ENCODE measurements at places on chromosomes 6 and 20.
A peak's percentile ranks its signal among the peaks of the same experiment; 100 is the strongest.

GRCh38 chr6:161748535-161749416 is 474.9 kb upstream of the AGPAT4 start:
- peak; percentile 44 for DNase-seq

GRCh38 chr6:149380523-149380922 is 19.5 kb upstream of the SUMO4 start:
- DNase-seq, result peak; percentile 35

DNA sequence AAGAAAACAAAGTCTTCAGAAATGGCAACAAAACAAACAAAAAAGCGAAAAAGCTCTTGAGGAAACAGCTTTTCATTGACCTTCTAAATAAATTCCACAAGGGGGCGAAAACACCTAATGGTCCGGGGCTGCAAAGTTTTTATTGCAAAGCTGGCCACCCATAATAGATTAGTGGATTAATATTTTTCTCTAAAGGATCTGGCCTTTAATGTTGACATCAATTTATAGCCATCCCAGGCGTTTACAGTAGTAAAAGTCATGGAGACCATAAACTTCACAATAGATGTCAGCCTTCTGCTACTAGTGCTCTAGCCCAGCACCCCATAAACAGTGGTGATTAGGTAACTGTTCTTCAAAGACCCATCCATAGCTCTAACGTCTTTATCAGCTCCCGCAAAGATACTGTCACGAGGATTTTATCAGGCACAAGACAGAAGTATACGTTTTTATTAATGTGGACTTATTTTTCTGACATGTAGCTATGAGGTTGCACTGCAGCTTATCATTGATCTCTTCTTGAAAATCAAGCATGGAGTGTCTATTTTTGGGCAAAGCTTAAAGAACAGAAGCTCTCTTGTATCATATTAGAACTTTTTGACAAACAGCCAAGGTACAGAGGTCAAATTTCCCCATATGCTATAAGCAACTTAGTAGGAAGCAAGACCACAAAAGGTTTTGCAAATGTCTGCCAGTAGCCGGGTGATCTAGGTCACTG is 4.7 kb downstream of the CITED2 start:
- DNase-seq, result peak; percentile 29

GRCh38 chr20:48313324-48313723 is 514.5 kb downstream of the PREX1 start:
- DNase-seq, result no peak

- DNase-seq, result peak; percentile 13
Measured at GRCh38 chr6:149273318-149273717, 44.2 kb upstream of the TAB2 start.

DNA sequence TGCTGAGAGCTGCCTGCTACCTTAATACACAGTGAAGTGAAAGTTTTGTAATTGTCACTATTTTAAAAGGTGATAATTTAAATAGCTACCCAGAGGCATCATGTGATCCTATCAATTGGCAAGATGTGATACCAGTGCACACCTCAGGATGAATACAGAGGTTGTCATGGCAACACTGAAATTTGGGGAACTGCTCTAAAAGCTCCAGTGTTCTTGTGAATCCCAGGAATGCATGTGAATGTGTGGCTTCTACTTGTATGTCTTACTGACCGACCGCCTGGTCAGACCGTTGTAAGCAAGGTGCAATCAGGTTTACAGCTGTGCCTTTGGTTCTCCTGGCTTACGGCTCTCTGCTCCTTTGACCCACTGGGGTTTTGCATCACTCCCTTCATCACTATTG is 146.3 kb upstream of the GJE1 start:
- no peak for DNase-seq

DNA sequence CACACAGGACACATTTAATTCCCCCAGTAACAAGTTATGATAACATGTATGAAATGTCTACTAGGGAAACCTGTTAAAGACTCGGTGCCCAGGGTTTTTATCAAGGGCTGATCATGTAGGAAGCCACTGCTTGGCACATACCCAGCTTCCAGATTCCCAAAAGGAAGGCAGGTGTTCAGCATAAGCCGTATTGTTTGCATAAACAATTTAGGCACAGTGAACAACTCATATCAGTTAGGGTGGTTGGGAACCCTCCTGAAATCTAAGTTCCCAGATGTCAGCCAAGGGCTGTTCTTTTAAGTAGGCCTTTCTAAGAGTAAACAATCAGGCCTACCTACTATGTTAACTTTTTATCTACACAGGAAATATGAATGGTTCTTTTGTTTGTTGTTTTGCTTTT is 74.1 kb downstream of the ASXL1 start:
- DNase-seq, result no peak

GRCh38 chr20:415820-416322 is 7.8 kb downstream of the RBCK1 start:
- DNase-seq, result no peak

DNA sequence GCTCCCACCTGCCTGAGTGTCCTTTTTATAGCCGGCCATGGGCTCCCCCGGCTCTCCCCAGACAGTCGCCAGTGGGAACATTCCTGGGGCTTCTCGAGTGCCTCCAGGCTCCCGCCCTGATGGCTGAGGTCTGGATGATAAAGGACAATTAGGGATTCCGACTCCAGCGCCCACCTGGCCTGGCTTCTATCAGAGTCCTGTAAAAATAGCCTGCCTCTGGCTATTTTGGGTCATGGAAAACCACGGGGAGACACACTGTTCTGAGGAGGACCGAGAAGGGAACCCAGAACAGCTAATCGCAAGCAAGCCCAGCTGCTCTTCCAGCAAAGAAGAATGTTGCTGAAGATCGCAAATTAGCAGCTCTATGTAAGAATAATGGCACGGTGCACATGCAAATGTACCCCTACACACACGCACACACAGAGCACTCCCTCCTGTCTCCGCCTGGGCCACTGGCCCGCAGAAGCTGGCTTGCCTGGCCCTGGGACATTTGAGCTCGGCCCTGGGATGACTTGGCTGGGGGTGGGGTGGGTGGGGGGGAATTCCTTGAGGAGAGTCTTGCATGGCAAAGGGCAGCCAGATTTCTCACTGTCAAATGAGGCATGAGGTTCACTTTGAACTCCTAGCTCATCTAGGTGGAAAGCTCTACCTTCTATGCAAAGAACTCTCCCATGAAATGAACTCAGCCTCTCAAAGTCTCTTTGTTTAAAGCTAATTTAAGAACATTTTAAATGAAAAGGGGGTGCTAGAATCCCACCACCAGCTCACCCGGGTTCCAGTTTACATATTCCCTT is 55.3 kb downstream of the CTCFL start:
- no peak for DNase-seq

DNA sequence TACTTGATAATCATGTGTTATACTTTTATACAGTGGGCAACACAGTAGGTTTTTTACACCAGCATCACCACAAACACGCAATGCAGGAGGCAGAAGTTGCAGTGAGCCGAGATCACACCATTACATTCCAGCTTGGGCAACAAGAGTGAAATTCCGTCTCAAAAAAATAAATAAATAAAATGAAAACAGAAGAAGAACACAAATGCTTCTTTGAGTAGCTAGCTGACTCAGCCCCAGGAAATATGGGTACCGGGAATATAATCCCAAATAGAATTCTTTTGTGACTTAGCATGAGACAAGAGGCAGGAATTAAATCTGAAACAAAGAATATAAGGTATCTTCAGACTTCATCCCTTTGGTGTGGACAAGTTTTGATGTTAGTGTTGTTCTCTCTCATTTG is 164.2 kb upstream of the ATXN1 start:
- DNase-seq, result no peak

GRCh38 chr6:155186052-155186658 is 77.7 kb upstream of the CLDN20 start:
- DNase-seq, result peak; percentile 85

GRCh38 chr20:58682656-58683531 is 9.7 kb upstream of the NPEPL1 start:
- no peak for DNase-seq

GRCh38 chr6:83781506-83781905 is 71.7 kb upstream of the RIPPLY2 start:
- no peak for DNase-seq

DNA sequence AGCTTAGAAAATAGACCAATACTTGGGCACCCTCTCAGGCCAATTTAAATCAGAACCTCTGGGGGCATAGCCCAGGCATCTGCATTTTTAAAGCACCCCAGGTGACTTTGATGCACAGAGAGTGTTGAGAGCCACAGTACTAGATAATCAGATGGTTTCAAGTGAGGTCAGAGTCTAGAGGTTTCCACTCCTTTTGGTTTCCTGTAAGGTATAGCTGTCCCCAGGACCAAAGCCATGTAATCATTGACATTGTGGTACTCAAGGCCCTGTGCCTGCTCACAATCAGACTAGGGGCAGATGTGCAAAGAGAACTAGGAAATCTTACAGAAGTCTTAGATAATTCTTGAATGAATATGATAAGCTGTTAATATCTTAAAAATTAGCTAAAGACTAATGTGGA is 9.1 kb downstream of the FILIP1 start:
- no peak for DNase-seq

DNA sequence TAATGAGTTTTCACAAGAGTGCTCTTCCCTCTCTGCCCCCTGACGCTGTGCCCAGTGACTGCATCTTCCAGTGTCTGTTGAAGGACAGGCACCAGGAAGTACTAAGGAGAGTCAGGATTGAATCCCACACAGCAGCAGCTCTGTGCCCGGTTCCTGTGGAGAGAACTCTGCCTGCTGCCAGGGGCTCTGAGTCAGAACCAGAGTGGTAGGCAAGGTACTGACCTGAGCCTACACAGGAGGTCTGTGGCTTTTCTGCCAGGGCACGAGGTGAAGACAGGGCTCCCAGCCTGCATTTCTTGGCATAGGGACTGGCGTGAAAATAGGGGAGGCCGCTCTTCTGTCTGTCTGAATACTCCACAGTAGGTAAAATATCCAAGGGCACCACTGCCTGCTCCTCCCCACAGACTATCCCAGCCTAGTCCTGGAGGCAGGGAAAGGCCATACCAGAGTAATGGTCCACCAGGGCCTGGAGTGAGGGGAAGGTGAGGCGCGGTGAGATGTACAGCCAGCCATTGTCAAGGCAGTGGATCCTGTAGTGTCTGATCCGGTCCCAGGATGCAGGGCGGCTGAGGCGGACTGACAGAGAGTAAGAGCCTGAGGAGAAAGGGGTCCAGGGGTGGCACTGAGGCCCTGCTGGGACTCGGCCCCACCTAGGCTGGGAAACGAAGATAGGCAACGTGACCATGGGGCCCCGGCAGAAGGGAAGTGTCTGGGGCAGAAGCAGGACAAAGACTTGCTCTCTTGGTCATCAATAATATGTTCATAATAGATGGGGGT is 9.4 kb downstream of the RAB5IF start:
- DNase-seq, result no peak

- DNase-seq, result peak; percentile 57
Measured at GRCh38 chr6:156866220-156867015, 89.2 kb downstream of the ARID1B start.

GRCh38 chr6:169559592-169559991 is 142.2 kb downstream of the WDR27 start:
- no peak for DNase-seq

DNA sequence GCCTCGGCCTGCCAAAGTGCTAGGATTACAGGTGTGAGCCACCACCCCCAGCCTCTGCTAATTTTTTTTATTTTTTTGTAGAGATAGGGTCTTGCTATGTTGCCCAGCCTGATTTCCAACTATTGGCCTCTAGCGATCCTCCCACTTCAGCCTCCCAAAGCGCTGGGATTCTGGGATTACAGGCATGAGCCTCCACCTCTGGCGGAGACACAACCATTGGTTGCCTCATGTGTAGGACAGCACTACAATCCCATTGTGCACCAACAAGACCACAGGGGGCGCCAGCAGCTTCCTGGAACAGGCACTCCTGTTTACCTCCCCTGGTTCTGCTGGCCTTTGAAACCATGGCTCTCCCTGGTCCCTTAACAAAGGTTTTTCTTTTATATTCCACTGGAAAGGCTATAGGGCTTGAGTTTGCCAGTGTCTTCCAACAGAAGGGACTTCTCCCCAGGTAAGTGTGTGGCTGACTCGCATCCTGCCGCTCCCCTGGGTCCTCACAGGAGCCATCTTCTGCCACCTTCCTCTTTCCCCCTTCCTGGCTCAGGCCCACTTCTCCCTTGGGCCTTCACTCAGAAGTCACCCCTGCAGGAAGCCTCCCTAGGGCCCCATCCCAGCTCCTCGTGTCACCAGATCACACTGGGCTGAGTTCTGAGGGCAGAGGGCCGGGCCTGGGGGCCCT is 39.2 kb upstream of the TLDC2 start:
- DNase-seq, result peak; percentile 88

GRCh38 chr6:2188856-2189384 is 56.5 kb downstream of the GMDS start:
- DNase-seq, result no peak

- DNase-seq, result peak; percentile 7
Measured at GRCh38 chr20:41279546-41280225, 37.8 kb downstream of the ZHX3 start.

- no peak for DNase-seq
Measured at GRCh38 chr6:37799263-37799644, 20.3 kb upstream of the ZFAND3 start.

- DNase-seq, result no peak
Measured at GRCh38 chr20:4341804-4342485, 326.6 kb upstream of the RNF24 start.

DNA sequence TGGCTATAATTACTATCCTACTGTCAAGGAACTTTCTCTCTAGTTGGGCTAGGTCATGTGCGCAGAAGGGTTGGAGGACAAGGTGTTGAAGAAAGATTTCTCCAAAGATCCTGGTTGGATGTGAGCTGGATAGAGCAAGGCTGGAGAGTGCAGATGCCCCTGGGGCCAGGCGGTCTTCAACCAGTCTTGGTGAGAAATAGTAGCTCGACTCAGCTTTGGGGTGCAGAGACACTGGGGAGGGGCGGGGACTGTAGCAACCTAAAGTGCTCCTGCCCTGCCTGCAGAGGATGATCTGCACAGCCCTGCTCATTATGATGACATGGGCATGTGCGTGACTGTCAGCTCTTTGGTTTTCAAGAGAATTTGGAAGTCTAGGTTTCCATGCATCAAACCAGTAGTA is 35.9 kb downstream of the PHACTR3 start:
- DNase-seq, result no peak

DNA sequence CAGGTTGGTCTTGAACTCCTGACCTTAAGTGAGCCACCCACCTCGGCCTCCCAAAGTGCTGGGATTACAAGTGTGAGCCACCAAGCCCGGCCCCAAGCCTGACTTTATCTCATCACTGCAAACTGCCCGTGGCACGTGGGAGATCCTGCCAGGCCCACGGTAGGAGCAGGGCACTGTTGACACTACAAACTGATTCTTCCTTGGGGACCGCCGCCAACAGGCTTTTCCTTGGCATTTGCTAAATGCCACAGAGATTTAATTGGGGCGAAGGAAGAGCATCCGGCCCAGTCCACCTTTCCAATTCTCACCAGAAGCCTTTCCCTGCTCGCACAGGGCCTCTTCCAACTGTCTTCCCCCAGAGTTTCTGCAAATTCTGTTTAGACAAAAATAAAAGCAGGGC is 11.0 kb downstream of the ATP9A start:
- DNase-seq, result no peak

GRCh38 chr6:149077208-149077607 is 240.3 kb upstream of the TAB2 start:
- DNase-seq, result peak; percentile 43

Measured in activated naive CD4-positive, alpha-beta T cell treated with anti-CD3 and anti-CD28 coated beads for 36 hours (primary cell).